ENCODE measurements at places on chromosomes 12 and 14.

DNA sequence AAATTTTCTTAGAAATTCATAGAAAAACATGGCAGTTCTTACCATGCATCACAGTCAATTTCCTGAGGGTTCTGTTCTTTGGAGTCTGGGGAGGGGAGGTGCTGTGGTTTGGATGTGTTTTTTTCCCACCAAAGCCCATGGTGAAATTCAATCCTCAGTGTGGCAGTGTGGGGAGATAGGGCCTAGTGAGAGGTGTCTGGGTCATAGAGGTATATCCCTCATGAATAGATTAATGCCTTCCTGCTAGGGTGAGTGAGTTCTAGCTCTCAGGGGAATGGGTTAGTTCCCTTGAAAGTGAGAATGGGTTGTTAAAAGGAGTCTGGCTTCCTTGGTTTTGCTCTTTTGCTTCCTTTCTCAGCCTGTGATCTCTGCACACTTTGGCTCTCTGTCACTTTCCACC is 277.8 kb downstream of the APAF1 start:
- DNase-seq = no peak

GRCh38 chr12:117161460-117162166 is 28.7 kb downstream of the FBXO21 start:
- no peak for DNase-seq

DNA sequence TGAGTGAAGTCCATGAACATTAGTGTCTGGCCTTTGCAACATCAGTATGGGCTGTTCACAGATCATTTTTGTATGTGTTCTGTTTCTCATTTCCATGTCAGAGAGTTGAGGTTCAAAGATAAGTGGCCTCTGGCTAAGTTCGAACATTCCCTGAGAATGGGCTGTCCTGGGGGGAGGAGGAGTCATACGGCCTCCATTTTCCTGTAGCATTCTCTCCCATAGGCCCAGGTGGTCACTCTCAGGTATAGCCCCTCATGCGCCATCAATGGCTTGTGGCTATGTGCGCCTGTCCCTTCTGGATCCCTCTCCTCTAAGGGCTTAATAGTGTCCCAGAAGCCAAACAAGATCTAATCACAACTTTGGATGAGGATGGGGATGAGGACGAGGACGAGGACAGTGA is 165.0 kb downstream of the PAX9 start:
- no peak for DNase-seq

DNA sequence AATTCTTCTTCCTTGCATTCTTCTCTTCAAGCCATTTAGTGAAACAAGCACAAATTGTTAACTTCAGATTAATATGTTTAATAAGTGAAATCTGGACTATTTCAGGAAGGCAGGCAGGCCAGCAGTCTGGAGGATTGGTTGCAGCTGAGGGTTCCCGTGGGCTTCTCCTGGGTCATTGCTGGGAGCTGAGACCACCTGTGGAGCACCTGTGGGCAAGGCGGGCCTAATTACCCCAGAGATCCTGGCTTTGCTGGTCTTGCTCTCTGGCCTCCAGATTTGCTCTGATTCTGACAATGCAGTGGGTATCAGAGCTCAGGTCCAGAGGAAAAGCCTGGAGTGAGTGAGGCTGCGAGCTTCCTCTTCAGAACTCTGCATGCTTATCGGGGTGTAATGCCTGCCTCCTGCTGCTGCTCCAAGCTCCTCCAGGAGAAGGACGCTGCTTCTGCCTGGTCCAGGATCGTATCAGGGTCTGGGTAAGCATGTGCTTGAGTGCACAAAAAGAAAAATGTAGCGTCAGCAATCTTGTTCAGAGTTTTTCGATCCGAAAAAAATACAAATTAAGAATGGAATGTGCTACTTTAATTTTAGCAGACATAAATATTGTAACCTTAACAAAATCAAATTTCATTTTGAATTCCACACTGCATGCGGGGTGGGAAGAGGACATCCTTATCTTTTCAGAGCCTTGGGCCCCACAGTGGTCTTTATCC is 93.8 kb downstream of the TMEM30B start:
- no peak for DNase-seq
